Kidney tubule cell (primary cell): ENCODE measurements at places on chromosomes 6 and 20.
A peak's percentile ranks its signal among the peaks of the same experiment; 100 is the strongest.

GRCh38 chr20:2603816-2604505, 48.5 kb upstream of the NOP56 start:
- DNase-seq = no peak

GRCh38 chr6:37187321-37188022, 17.5 kb downstream of the PIM1 start:
- no peak for DNase-seq

DNA sequence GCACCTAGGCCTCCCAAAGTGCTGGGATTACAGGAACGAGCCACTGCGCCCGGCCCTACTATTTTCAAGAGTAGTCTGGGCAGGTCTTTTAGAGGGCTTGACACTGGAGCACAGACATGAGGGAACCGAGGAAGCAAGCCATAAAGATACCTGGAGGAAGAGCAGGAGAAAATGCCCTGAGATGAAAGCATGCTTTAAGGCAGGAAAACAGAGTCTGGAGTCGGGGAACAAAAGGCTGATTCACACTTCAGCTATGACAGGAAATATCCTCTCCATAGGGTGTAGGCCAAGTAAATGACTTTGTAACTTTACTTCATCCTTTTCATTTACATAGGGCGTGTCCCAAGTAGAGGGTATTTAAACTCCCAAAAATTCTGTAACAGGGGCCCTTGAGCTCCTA, 4.3 kb upstream of the SERINC3 start:
- DNase-seq = peak; percentile 76

DNA sequence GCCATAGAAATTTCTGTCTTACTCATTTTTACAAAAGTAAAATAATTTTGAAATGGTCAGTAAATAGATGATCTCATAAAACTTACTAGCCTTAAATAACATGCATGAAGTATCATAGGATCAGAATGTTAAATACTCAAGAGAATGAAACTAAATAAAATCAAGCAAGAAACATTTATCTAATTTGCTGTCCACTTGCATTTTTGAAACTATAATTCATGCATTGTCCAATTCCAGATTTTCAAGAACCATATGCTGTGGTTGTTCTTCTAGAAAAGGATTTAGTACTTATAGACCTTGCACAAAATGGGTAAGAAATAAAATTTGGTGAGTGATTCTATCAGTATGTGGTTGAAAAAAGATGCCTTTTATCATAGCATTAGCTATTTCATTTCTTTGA, 107.0 kb downstream of the STXBP5 start:
- no peak for DNase-seq

DNA sequence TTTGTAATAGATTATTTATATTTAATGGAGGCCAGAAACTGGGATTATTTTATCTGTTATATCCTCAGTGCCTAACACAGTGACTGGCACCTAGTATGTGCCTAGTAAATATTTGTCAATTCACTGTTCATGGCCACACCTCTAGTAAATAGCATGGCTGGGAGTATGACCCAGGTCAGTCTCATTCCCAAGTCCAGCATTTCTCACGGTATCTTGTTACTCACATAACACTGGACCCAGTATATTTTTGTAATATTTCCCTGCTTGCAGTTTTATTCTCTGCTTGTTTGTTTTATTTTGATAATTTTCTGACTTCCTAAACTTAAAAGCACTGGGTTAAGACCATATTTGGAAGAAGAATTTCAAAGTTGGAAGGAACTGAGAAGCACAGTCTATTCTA, 47.7 kb downstream of the CTNNBL1 start:
- DNase-seq = no peak

DNA sequence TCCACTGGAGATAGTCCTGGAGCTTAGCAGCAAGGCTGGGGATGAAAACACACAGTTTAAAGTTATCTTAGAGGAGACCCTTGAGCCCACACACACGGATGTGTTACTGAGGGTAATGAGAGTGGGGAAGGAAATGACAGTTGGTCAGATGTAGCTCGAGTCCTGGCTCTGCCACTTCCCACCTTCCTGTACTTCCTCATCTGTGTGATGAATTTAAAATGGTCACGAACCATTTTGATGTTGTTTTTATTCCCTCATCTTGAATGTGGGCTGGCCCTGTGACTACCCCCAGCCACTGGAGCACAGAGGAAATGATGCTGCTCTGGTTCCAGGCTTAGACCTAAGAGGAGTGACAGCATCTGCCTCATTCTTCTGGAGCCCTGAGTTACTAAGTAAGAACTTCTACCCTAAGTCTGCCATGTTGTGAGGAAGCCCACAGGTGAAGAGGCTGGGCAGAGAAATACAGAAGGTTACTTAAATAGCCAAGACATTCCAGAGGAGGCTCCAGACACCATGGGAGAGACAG, 141.2 kb downstream of the NRN1 start:
- DNase-seq = no peak

DNA sequence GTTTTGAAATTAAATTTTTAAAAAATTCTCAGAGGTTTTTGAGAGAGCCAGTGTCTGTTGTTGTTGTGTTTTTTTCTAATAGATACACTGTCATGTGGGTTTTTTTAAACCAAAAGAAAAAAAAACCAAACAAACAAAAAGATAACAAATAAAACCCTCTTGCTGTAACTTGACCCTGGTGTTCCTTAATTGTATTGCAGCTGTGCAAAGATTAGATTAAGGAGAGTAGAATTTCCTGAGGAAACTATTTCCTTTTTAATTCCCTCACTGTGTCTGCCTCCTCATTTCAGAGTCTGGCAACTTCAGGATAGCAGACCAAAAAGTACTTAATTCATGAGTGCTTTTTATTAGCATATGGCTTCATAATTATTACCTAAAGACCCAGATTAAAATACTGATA, 281.9 kb downstream of the EPM2A start:
- no peak for DNase-seq

DNA sequence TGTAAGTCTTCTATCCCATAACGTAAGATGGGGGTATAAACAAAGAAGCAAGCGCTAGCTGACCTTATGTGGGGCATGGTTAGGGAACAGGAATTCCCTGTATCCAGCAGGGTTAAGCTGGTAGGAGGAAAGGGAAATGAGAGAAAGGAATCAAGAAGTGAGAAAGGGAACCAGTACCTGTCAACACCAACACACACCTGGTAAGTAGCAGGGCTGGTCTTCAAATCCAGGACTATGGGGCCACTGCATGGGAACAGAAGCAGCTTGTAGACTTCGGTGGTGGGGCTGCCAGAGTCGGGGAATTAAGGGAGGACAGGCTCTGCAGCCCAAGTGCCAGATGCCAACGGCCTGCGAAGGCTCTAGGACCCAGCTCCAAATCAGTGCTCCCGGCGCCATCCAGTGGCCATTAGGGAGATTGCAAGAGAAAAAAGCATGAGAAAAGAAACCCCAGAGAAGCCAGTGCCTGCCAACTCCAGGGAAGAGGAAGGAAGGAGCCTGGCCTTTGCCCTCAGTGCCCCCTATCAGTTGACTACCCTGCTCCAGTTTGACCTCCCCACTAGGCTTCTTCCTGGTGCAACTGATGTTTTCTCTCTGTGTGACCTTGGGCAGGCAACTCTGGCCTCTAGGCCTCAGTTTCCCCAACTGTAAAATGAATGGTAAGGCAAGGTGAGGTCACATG, 15.8 kb upstream of the RBPJL start:
- DNase-seq = peak; percentile 83

GRCh38 chr6:24927277-24927955, 8.3 kb downstream of the RIPOR2 start:
- DNase-seq = no peak

DNA sequence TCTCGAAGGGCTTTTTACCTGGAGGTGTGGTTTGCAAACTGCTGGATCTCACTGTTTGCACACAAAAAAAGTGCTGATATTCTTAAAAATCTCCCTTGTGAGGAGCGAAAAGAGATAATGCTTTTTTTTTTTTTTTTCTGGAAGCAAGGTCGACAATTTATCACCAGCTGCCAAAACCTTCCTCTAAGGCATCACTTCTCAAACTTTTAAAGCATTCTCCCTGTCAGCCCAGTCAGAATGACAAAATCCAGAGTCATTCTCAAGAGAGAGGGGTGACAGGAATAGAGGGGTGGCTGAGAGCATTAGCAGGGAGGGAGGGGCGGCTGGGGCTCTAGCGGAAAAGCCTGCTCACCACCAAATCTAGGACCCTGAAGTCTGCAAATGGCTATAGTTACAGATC, 137.2 kb upstream of the ARMC2 start:
- DNase-seq = no peak

- no peak for DNase-seq
Measured at GRCh38 chr6:105713474-105714118, 310.7 kb upstream of the PREP start.

DNA sequence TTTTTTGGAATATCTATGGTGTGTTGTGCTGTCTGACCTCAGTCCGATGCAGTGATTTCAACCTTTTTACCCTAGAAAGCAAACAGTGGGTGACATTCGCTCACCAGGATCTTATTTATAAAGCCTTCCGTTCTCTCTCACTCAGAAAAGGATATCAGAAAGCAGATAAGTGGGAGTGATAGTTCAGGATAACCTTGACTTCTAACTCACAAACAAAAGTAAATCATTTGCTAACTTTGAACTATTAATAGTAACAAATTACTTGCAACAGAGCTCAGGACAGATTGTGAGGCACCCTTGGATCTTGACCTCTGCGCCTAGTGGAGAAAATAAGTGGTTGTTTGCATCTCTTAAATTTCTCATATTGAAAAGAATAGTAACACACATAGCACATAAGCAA, 637.1 kb upstream of the CITED2 start:
- no peak for DNase-seq

- no peak for DNase-seq
Measured at GRCh38 chr6:99378636-99379035, 15.4 kb downstream of the COQ3 start.

- DNase-seq = no peak
Measured at GRCh38 chr20:23244156-23244915, 106.3 kb upstream of the NXT1 start.
